ENCODE measurements at places on chromosomes 11 and 22.

DNA sequence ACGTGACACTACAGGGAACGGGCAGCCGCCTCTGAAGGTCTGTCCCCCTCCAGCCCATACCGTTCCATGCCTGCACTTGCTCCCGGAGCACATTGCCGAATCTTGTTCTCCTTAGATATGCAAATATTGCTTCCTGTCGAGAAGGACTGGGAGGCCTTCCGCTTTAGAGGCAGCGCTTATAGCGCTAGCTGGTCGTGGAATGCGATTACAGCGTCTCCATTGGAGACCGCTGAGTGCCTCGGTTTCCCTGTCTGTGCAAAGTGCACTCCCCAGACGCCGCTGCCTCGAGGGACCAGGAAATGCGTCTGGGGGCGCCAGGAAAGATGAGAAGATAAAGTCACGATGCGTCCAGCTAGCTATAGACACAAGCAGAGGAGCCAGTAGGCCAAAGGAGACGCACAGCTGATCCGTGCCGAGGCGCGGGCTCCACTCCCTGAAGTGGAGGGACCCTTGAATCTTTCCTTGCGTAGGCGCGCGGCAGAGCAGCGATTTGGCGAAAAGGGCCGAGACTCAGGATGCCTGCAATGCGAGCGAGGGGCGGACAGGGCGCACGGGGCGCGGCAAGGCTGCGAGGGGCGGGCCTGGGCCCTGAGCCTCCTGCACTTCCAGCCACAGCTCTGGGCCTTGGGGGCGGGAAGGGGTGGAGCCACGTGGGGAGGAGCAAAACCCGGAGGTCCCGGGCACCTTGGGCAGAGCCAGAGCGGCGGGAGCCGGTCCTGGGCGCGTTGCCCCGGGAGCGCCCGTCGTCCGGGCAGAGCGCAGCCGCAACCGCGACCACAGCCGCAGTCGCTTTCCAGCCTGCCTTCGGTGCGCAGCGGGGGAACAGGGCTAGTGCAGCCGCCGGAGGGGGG, at the start of gene RASSF10:
Gene RASSF10, plus strand, starts transcription at position 692 of the 851 bp plus-strand sequence. CDS start 261 bp downstream, outside the sequence.
- no peak for DNase-seq

DNA sequence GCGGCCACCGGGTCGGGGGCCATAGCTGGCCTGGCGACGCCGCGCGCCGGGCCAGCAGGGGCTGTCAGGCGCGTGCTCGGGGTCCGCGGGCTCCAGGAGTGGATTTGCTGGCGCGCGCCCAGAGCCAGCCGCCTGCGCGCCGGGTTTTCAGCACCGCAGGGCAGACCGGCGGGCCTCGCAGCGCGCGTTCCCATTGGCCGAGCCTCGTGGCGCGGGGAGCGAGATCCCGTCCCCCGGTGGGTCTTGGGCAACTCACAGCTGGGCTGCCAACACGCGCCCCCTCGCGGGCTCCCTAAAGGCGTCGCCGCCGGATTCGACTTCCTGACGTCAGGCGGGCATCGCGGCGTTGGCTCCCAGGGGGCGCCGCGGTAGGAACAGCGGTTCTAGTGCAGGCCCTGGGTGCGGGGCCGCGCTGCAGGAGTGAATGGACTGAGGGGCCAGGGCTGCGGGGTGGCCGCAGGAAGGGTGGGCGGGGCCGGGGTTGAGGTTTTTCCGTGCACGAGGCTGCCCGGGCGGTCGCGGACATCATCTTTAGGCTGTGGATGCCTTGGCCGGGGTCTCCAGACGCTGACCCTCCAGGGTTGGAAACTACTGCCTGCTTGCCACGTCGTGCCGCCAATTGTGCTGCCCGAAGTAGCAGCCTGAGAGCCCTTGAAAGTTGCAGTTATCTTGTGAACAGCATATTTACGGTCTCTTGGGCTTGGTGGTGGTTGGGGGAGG, at the start of gene FADS1:
Gene FADS1, minus strand, starts transcription at position 268 of the 720 bp plus-strand sequence. Its CDS starts 74 bp downstream, at position 194.
- peak; percentile 43 for DNase-seq

DNA sequence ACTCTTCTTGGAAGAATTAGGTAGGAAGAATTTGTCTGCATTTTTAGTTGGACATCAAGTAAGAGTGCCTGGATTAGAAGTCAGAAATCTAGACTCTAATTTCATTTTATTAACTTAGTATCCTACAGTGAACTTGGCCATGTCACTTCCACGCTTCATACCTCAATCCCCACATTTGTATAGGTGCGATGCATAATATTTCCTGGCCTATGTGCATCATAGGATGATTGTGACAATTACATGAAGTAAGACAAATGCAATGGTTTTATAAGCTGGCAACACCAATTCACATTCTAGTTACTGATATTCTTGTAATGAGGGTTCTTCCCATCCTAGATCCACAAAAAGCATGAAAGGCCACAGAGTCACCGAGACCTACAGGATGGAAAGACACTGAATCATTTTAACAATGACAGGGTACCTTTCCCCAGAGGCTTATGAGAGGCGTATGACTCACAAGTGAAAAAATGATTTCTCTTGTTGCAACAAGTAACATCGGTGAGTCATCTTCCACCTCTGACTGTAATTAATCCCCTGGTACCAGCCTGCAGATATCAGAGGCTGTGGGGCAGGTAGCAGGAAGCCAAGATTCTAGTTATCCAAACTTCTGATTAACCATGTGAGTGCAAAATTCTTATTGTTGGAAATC, 56.0 kb upstream of the OR5AK2 start:
- no peak for DNase-seq

DNA sequence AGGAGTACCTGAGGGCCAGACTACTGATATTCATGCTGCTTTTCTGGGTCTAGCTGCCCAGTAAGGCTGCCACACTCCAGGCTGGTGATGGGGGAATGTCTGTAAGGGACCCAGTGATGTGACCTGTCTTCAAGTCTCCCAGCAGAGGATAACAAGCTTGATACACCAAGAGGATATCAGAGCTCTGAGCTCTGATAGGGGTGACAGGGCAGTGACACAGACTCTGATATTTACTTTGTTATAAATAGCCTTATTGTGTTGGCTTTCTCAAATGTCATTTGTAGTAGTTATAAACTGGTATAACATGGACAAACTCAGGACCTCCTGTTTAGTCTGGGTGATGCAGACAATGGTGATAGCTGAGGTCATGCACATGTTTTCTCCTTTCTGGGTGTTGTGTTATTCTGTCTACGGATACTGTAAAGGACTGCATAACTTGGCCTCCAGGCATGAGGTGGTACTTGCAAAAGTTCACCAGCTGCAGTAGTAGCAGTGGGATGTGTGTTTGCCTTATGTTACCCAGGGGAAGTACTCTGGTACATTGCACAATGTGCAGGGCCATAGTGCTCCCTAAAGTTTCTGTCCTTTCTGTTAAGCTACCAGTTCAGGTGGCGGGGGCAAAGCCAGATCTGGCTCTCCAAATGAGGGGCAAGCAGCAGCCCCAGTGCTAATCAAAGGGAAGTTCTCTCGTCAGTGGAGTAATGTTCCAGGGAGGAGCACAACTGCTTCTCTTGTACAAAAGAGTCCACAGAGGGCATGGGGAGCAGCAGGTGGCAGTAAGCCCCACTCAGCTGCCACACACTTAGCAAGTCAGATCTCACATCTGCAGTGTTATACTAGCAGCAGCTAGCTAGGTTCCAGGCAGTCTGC, 812.2 kb downstream of the JRKL start:
- no peak for DNase-seq

GRCh38 chr11:70142221-70142875, 60.7 kb upstream of the FADD start:
- DNase-seq, result no peak

GRCh38 chr11:14537134-14537599, 17.0 kb upstream of the PSMA1 start:
- peak; percentile 23 for DNase-seq

- peak; percentile 18 for DNase-seq
Observed at GRCh38 chr22:38262051-38262795, 10.6 kb downstream of the TMEM184B start.

GRCh38 chr11:5938603-5938965, 3.5 kb upstream of the OR56A3 start:
- no peak for DNase-seq

DNA sequence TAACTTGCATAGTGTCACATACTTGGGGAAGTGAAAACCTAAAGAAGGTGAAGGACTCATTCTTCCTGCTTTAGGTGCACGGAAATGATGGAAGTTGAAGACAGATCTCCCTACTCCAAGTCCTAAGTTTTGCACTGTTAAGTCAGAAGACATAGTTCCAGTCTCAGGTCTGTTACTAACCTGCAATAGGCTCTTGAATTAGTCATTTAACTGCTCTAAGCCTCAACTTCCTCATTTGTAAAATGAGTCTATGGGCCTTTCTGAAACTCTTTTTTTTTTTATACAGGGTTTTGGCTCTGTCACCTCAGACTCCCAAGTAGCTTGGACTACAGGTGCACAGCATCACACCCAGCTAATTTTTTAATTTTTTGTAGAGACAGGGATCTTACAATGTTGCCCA, 30.8 kb upstream of the POU2AF1 start:
- no peak for DNase-seq

All from activated effector memory CD4-positive, alpha-beta T cell treated with Interleukin-2 at 50 U/mL for 16 hours (primary cell).